ENCODE measurements at places on chromosomes 5 and 9.

DNA sequence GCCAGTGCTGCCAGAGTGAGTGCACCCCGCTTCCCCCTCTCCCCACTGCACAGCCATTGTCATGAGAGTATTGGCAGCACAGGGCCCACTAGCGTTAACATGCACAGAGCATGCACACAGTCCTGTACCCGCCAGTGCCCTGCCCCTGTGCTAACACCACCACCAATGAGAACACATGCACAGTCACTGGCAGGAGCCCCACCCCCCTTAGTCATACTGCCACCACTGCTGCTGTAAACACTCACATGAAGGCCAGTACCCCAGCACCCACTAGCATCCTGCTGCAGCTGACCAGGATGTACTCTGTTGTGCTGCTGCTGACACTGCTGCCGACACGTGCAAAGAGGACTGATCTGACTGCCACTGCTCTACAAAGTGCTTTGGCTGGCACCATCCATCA is 19.5 kb upstream of the RANBP6 start:
- no peak for DNase-seq

DNA sequence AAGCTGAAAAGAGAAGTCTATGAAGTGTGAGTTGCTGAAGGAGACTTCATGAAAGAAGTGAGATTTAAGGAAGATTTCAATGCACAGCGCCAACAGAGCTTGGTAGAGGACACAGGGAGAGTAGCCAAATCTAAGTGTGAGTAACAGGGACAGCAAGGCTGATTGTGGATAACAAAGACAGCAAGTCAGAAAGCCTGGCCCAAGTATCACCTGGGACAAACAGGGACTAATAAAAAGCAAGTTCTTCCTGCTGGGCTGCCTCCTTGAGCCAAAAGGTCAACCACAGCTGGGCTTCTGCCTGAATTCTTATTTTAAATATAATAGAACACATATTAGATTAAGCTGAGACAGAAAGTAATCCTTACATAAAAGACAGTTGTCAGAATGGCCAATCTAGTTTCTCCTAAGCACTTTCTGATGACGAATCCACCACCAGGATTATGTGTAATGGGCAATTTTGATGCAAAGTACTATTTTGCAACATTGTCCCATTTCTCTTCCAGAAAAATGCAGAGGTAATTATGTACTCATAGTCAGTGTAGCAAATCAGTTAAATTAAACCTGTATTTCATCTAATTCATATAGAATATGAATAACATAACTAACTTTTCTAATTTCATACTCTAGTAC is 73.8 kb downstream of the MAPKAP1 start:
- DNase-seq = no peak

GRCh38 chr5:157259699-157260098 is 6.2 kb upstream of the CYFIP2 start:
- no peak for DNase-seq

GRCh38 chr5:103908336-103909080 is 345.9 kb upstream of the NUDT12 start:
- DNase-seq = no peak

GRCh38 chr9:70945301-70945700 is 176.1 kb downstream of the TRPM3 start:
- DNase-seq = no peak

DNA sequence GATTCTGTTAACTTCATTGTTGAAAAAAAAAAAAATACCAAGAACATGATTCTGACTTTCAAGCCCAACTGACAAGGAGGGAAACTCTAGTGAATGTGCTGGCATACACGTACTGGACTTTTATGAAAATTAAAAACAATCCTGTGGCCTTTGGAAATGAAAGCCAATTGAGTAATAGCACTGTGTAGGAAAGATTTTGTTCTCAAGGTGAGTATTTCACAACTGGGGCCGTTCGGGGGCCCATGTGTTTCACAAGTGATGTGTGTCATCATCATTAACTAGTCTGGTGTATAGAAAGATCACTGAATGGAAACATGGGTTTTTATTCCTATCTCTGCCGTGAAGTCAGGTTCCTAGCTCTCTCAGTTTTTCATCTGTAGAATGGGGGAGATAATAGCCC is 605.0 kb upstream of the CLINT1 start:
- DNase-seq = no peak
